ENCODE measurements at places on chromosomes 3 and 15. TPM values are rescaled to one million over a fixed set of nuclear protein-coding genes. Genes with fewer than 3 reads are reported as not detected.

Gene C3orf49
- not detected for polyA plus RNA-seq

Gene ABHD14A
- polyA plus RNA-seq: 10.7 TPM

Gene CD276
- polyA plus RNA-seq: 107 TPM

Gene P2RY12
- polyA plus RNA-seq: not detected

Gene PLSCR2
- not detected for polyA plus RNA-seq

Gene TM4SF18
- polyA plus RNA-seq: 0.29 TPM

Gene CFAP20DC
- 2.2 TPM for polyA plus RNA-seq

Gene CATSPER2
- polyA plus RNA-seq: 1.9 TPM

Gene ANKRD34C
- polyA plus RNA-seq: not detected

Gene MCCC1
- 12.5 TPM for polyA plus RNA-seq

Gene SKOR1
- polyA plus RNA-seq: 0.02 TPM

GRCh38 chr3:53486961-53487654 is 7.3 kb upstream of the CACNA1D start:
- DNase-seq: no peak

- no peak for DNase-seq
Measured at GRCh38 chr3:64030741-64031140, 7.4 kb upstream of the PSMD6 start.

GRCh38 chr3:194137506-194138474 is 1.8 kb downstream of the HES1 start:
- DNase-seq: no peak

DNA sequence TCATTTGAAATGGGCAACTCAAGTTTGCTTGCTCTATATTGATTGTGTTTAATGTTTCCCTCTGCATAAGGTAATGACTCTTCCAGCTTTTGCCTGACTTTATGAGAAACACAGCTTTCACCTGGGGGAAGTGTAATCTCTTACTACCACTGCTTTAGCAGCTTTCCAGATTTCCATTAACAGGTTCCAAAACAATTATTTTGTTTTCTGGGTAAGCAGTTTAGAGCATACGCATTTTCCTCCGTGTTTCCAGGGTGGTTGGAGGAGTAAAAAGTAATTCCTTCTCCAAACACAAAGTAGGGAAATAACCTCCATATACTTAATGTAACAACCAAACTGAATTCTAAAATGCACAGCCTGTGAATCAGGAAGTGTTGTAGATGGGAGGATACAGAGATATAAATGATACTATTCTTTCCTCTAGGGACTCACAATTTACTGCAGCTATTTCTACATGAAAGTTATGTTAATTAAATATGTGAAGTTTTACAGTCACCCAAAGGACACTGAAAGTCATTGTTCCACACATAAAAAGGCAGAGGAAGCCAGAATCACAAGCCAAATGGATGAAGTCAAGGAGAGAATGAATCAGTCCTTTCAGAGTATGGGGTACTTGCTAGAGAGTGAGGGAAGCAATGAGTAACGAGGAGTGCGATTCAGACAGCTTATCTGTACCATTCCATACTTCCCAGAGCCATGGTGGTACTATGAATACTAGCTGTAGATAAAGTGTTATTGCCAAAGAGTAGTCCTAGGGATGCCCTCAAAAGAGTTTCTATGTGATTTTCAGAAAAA is 16.6 kb downstream of the ST3GAL6 start:
- no peak for DNase-seq

DNA sequence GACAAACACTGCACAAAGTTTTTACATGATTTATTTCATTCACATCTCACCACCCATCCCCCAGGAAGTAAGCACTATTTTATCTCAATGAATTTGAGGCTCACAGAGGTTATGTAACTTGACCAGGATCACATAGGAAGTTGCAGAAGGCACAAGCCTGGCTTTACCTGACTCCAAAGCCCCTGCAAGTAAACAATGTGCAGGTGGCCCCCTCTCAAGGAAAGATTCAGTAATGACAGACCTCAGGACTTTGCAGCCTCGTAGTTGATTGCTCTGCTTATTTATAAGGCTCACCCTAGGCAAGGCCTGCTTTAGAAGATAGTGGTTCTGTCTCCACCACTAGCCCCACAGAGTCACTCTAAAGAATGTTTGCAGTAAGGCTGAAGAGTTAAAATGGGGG is 79.8 kb upstream of the MDFIC2 start:
- DNase-seq: no peak

DNA sequence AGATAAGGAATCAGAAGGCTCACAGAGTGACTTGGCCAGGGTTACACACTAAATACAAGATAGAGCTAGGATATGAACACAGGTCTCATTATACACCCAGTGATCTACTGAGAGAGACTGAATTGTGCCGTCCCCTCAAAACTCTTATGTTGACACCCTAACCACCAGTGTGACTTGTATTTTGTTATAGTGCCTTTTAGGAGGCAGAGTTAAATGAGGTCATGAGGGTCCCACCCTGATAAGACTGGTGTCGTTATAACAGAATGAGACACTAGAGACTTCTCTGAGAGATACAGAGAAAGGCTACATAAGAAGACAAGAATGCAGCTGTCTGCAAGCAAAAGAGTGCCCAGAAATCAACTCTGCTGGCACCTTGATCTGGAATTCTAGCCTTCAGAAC is 12.6 kb downstream of the KPNA1 start:
- no peak for DNase-seq

DNA sequence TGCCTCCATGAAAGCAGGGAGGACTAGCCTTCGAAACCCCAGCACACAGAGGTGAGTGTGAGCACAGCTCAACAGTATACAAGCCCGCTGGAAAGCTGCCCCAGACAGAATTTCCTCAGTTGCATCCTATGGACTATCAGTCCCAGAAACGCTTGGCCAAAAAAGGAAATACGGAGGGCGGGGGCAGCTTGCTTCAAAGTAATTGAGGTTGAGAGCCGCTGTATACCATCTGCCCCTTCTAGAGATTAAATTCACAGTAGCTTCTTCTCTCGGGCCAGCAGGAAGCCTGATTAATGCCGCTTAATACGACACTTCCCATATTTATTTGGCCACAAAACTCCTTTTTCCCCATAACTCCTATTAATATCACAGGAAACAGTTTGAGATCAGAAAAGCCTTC is 88.7 kb downstream of the LIPC start:
- no peak for DNase-seq

DNA sequence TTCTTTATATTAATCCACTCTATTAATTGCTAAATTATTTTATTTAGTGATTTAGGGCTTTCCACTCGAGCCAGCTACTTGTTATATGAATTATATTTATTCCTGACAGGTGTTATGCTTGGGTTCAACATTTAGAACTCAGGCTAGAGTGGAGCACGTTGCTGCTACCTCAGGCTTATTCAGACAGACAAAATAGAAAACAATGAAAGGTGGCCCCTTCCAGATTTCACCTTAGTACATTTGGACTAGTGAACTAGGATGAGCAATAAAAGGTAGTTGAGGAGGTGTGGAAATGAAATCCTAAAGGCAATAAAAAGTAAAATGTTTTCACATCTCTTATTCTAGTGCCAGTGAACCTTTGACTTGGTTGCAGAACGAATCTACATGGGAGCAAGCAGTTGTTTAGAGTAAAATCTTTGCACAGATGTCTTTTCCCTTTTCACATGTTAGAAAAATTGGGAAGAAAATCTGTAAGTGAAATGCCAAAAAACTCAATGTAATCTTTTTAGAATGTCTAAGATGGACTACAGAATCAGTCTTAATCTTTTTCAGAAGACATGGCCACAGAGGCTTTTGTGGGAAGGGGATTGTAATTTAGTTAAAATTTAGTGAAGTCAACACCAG is 63.8 kb downstream of the AKAP13 start:
- DNase-seq: no peak

DNA sequence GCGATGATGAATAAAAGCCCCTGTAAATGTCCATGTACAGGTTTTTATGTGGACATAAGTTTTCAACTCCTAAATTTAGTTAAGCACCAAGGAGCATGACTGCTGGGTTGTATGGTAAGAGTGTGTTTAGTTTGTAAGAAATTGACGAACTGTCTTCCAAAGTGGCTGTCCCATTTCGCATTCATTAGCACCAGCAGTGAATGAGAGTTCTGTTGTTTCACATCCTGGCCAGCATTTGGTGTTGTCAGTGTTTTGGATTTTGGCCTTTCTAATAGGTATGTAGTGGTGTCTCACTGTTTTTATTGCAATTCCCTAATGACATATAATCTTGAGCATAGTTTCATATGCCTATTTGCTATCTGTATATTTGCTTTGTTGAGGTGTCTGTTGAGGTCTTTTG is 3.7 kb downstream of the ZNF621 start:
- DNase-seq: no peak

DNA sequence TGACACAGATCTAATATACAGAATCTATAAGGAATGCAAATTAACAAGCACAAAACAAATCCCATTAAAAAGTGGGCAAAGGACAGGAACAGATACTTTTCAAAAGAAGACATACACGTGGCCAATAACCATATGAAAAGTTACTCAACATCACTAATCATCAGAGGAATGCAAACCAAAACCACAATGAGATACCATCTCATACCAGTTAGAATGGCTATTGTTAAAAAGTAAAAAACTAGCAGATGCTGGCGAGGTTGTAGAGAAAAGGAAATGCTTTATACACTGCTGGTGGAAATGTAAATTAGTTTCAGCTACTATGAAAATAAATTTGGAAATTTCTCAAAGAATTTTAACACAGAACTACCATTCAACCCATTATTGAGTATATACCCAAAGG is 50.7 kb downstream of the ADAMTS17 start:
- DNase-seq: no peak

DNA sequence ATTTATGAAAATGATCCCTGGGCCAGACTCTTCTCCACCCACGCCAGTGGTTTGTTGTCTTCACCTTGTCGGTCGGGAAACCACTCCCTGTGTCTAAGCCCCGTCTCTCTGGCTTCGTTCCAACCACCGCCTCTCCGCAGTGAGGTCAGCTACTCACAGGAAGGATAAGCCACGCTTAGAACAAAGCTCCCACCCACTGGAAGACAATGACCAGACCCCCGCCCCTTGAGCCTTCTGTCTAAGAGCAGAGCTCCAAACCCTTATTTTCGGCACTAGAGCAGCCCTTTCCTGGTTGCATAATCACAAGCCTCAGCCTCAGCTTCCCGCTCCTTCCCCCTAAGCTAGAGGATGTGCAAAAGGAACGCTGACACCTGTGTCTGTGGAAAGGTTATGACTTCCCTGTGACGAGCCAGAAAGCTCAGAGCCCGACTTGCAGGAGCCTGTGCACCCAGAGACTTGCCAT is 114.9 kb upstream of the MEF2A start:
- no peak for DNase-seq

DNA sequence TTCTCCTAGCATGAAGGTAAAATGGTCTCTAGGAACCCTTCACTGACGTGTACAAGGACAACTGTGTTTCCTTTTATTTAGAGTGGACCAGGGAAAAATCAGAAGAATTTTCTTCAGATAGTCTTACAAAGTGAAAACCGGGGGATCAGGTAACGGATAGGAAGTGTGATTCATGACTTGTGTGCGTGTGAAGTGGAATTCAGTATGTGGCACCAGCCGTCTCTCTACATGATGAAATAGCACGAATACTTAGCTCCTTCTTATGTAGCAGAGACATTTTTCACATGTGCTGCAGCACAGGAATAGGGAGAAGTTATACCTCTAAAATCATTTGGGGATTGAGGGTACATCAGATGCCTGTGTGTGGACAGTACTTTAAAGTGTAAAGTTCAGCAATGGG is 159.2 kb downstream of the MEX3B start:
- no peak for DNase-seq

GRCh38 chr3:195556390-195556789 is 13.3 kb upstream of the PPP1R2 start:
- DNase-seq: no peak

DNA sequence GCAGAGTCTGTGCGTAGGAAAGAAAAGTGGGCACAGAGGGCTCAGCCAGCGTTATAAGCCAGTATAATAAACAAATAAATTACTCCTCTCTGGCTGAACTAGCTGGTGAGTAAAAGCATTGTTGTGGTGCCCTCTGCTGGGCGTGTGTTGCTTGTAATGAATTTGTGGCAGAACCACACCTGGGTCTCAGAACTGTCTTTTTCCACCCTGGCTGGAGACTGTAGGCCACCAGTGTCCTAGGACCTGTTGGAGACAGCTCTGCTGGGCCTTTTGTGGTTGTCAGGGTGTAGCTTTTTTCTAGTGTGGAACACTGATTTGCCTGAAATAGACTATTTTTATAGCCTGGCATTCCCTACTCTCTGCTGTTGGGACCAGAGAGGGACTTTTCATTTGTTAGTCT is 130.5 kb upstream of the EIF1B start:
- peak; percentile 4 for DNase-seq

DNA sequence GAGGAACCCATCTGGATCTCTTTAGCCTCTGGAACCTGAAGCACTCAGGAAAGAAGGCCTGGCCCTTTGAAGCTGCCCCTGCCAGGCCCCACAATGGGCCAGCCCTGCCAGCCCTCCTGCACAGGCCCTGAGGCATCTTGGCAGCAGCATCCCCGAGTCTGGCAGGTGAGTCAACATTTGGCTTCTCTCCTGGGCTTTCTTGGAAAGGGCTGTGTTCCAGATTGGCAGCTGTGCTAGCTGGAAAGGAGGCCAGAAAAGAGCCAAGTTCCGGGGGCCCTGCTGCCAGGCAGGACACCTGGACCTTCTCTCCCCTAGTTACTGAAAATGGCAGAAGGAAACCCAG is 187.2 kb downstream of the SHQ1 start:
- DNase-seq: peak; percentile 36
